ENCODE measurements at places on chromosomes 12 and 14.

- DNase-seq: no peak
These were observed 39.2 kb downstream of the BCL11B start for GRCh38 chr14:99232714-99233214.

DNA sequence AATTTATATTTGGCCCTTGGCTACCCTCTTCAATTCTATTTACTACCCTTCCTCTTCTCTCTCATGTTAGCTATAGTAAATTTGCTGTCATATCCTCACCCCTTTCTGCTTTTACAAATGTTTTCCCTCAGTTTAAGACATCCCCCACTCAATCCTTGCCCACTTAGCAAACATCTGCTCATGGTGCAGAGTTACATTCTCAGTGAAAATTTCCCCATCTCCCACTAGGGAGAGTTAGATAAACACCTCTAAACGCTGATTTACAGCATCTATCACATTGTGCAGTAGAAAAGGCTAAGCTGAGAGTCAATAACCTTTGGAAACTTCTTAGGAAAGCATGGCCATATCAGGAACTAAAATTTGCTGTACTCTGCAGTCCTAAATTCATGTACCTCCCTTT is 69.0 kb downstream of the DENND5B start:
- DNase-seq: no peak

GRCh38 chr12:120563495-120563894 is 17.7 kb downstream of the POP5 start:
- DNase-seq: no peak

GRCh38 chr12:3684449-3685051 is 68.4 kb downstream of the CRACR2A start:
- no peak for DNase-seq

DNA sequence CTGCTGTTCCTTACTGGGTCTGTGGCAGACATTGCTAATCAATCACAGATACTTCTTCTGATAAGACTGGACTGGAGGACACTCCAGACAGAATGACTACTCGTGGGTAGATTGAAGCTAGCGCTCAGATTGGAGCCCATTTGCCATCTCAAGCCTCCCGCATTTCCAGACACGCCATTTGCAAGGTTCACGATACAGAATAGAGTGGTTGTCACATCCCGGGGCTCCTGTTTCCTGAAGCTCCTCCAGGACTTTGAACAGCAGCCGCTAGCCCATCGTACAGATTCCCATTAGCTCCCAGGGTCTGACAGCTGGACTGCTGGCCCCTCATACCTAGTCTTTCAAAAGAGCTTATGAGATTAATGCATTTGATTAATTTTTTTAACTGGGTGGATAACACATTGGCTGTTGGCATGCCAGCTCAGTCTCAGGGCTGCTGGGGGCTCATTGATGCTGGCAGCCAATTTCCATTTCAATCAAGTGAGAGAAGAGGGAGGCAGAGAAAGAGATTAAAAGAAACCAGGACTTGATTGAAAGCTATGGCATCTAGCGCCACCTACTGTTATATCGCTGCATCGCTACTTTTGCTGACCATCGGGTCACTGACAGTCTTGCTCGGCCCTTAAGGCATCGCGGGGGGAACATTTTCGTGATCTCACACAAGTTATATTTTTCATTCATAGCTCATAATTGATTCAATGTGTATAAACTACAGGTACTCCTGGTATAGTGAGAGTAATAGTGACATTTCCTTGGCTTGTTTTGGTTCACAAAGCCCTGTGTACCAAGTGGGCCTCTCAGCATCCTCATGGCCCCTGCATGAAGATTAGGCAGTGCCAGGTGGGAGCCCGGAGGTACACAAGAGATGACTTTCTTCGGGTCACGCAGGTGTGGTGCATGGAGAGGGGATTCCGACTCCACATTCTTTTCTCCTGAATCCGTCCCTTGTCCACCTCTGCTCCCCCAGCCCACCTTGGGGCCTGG is 78.6 kb downstream of the CCDC60 start:
- DNase-seq: peak; percentile 39

- DNase-seq: no peak
These were observed 7.3 kb upstream of the MYO1A start for GRCh38 chr12:57057067-57057751.

DNA sequence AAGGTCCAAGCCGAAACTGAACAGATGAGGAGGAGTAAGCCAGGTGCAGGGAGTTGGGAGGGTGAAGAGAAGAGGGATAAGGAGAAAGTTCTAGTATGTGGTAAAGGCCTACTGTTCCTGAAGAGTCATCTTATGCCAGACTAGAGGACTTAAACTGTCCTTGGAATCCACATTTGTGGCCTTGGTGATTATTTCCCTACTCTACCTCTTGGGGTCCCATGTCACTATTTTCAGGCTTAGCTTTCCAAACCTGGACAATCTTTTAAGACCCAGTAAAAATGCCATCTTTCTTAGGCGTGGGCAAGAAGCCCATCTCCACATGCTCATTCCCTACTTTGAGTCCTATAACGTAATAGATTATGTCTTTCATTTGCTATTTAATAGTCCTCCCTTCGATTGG is 40.1 kb upstream of the CRY1 start:
- DNase-seq: no peak

DNA sequence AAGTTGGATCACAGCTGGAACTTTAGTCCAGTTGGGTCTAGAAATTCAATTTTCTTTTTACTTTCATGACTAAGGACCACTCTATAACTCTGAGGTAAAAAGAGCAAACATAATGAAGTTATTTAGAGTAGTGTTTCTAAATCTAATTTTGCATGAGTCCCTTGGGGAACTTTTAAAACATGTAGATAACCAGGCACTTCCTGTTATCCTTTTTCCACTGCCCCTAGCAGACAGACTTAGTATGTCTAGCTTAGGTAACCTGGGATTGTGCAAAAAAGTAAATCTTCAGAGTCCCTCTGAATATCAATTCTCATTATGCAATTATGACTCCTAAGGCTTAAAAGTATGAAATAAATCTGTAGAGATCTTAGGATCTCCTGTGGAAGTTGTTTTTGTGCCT is 371.2 kb downstream of the DIO2 start:
- no peak for DNase-seq

DNA sequence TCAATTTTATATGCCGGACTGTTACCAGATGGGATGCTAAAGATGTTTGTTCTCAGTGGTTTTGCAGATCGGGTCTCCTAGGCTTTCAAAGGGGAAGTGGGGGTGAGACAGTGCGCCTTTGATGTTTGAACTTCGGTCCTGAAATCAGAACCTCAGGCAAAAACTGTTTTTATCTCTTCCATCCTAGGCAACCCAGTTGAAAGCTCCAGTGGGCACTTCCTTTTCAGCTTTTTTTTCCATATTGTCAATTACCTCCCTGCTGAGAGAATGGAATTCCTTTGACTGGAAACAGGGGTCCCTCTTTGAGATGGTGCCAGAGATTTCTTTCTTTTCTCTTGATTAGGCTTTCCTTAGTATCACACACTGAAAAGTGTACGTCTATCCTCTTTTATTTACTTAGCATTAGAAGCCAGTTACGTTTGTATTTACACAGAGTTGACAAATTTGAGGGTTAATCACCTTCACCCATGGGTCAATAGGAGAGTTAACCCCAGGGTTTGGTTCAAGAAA is 40.0 kb downstream of the NUAK1 start:
- no peak for DNase-seq

DNA sequence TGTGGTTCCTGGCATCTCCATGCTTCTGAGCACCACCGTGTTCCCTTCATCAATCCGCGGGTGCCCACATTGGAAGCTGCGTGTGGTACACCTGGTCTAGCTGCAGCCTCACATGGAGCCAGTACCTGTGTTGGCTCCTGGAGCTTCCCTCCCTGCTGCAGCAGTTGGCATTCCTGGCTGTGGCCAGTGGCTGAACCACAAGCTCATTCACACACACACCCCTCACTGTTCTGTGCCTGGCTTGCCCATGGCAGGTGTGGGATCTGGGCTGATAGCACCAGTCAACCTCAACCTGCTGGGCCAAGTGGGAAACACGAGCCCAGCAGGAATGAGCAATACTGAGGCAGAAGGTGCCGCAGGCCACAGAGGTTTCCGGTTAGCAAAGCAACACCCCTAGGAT is 256.2 kb upstream of the LRFN5 start:
- no peak for DNase-seq

GRCh38 chr12:42141981-42142606 is 2.6 kb downstream of the GXYLT1 start:
- no peak for DNase-seq

DNA sequence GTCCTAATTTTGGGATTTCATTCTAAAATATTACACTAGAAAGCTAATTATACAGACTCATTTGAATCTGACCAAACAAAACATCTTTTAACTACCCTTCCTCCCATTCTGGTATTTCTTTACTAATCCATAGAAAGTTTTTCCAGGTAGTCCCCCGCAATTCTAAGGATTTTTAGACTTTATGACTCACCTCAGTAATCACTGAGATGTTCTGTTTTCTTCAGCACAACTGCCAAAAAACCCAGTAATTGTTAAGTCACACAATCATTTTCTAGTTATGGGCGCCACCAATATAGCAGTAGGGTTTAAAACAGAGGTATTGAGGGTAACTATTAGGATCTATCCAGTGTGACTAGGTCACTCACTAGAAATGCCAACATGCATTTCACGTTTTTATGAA is 1.6 kb upstream of the ARID4A start:
- DNase-seq: no peak

GRCh38 chr14:53851394-53852090 is 105.1 kb downstream of the BMP4 start:
- DNase-seq: no peak

GRCh38 chr12:9718968-9719367 is 13.9 kb downstream of the CLECL1 start:
- no peak for DNase-seq

GRCh38 chr14:106625186-106625585 is 1098.8 kb downstream of the TMEM121 start:
- no peak for DNase-seq

- no peak for DNase-seq
These were observed 161.7 kb downstream of the BTG1 start for GRCh38 chr12:91983935-91984334.

DNA sequence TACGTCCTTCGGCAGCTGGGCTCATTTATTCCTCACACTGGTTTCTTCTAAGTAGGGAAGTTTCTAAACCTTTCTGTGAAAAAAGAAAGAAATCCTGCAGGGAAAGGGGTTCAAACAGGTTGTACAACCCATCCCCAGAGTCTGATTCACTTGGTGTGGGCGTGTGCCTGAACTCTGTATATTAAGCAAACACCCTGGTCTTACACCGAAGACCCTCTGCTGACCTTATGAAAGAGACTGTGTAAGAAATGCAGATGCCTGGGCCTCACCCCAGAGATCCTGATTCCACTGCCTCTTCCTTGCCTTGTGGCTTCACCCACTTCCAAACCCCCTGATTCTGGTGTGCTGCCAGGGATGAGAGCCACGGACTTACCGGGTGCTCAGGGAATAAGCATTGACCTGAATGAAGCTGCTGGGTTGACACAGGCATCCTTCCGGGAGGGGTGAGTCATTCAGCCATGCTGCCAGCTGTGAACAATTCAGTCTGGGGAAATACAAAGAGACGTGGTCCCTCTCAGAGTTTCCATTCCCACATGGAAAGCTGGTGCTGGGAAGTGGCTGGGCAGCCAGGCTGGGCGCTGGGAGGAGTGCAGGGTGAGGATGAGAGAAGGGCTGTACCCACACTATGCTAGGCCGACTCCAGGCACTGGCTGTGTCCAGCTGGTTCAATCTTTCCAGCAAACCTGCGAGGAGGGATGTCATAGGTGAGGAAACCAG is 26.5 kb upstream of the ACTN1 start:
- peak; percentile 92 for DNase-seq

DNA sequence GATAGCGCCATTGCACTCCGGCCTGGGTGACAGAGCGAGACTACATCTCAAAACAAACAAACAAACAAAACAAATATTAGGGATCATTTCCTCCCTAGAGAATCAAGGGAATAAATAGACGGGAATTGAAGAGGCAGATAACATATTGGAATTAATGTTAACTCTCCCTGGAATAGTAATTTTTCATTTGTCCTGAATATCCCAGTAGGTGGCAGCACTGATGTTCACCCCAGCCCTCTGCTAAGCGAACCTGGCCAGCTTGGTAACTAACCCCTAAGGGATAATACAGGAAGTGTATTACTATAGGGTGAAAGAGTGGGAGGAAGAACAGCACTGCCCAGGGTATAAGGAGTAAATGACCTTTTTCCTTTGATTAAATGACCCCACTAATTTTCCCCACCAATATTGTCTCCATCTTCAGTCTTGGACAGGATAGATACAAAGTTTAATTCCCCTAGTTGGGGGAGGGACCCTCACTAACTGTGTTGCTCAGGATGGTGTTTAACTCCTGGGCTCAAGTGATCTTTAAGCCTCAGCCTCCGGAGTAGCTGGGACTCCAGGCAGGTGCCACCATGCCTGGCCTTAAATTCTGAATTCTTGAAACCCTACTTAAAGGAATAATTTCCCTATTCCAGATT is 40.5 kb downstream of the SLC2A14 start:
- no peak for DNase-seq

DNA sequence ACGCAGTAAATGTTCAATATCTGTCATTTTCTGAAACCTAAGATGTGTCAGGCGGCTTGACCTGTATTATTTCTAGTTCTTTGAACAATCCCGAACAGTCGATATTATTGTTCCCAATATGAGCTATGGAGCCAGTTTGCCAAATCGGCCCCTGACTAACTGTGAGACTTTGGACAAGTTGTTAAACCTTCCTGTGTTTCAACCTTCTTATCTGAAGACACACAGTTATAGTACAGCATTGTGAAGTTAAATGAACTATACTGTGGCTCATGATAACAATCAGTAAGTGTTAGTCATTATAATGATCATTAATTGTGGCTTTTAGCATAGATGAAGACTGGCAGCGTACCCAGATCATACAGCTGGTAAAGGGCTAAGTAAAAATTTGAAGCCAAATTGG is 23.4 kb downstream of the DDX47 start:
- DNase-seq: peak; percentile 25

DNA sequence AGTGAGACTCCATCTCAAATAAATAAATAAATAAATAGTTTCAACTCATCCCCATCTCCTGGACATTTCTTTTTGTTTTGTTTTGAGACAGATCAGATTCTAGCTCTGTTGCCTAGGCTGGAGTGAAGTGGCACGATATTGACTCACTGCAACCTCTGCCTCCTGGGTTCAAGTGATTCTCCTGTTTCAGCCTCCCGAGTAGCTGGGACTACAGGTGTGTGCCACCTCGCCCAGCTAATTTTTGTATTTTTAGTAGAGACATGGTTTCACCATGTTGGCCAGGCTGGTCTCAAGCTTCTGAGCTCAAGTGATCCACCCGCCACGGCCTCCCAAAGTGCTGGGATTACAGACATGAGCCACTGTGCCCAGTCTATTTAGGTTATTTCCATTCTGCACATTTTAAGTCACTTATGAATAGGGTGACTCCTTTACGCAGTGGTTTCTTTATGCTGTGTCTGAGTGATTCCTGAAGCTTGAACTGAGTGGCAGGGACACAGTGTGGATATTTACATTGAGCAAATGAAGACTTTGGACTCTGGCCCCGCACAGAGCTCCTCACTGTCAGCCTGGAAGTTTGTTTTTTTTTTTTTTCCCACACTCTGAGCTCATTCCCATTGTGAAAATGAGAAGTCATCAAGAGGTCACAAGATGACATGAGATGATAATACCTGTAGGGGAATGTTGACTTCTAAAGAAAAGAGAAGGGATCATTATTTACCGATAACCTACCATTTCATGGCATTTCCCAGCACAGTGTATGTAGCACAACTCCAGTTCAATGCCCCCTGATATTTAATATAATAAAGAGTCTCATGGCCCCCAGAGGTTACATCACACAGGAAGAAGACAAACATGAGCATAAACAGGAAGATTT is 72.6 kb downstream of the TBX3 start:
- peak; percentile 50 for DNase-seq

All from lower leg skin (tissue), 4 donors.